ENCODE measurements at places on chromosomes 11 and 22.

DNA sequence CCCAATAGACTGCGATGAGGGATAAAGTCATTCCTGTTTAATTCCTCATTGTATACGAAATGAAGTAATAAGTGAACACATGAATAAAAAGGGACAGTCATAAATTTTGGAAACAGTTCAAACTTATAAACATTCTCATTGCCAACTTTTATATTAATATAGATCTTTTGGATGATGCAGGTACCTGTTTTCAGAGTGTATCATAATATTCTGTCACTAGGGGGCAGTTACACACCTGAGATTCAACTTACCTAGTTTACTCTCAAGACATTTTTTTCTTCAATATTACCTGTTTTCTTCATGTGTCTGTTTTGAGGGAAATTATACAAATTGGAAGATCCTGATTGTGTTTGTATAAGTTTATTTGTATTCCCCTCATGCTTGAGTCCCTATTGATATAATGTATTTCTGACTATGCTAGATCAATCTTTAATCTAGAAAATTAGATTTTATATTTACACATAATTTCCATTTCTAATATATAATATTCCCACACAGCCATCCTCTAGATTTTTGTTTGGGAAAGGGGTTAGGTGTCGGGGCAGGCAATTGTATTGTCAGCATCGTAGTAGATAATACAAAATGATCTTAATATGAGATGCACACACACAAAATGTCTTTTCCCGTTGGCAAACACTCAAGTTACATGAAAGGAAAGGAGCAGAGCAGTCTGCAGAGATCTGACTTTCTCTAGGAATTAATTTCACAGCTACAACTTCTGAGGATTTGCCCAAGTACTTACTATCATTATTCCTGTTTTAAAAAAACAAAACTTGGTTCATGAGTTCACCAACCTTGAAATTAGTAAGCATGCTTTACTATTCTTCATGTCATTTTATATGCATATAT is 18.4 kb downstream of the FDX1 start:
- DNase-seq = no peak

DNA sequence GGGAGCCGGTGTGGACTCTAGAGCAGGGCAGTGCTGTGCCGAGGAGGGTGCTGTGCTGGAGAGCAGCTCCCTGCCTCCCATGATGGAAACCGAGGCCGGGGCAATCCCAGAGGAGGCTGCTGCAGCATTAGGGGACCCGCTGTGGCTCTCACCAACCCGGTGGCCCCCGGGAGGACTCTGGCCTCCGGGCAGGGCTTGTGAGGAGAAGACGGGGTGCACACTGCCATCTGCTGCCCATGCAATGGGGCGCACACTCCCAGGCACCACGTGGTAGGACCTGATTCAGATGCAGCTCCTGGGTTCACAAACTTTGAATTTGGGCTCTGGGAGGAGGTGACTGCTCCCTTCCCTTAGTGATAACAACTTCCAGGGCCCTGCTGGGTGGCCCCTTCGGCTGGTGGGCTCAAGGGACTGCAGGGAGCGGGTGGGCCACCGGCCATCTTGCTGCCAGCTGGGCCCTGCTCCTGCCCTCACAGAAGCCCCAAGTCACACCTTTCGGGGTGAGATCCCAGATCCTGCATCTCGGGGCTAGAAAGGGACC is 93.8 kb upstream of the FGF3 start:
- DNase-seq = no peak

- no peak for DNase-seq
Measured at GRCh38 chr22:19176732-19177131, 1.8 kb downstream of the SLC25A1 start.

DNA sequence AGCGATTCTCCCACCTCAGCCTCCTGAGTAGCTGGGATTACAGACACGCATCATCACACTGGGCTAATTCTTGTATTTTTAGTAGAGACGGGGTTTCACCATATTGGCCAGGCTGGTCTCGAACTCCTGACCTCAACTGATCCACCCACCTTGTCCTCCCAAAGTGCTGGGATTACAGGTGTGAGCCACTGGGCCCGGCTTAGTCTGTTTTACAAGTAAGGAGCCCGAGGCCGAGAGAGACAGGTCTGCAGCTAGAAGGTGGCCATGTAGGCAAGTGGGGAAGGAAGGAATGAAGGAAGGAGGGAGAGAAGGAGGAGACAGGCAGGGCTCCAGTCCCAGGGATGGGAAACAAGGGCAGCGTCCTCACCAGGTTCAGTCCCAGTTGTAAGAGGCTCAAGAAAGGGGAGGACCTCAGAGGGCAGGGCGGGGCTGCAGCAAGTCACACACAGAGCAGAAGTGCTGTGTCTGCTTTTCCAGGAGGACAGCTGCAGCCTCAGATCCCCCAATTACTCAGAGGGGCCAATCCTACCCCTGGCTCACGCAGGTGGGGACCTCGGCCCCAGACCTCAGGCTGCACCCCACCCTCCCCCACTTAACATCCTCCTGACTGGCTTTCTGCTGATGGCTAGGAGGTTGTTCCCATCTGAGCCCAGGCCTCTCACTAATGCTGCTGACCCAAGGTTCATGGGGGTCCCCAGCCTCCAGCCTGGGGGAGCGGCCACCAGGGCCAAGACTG is 53.8 kb upstream of the PRR5 start:
- no peak for DNase-seq

DNA sequence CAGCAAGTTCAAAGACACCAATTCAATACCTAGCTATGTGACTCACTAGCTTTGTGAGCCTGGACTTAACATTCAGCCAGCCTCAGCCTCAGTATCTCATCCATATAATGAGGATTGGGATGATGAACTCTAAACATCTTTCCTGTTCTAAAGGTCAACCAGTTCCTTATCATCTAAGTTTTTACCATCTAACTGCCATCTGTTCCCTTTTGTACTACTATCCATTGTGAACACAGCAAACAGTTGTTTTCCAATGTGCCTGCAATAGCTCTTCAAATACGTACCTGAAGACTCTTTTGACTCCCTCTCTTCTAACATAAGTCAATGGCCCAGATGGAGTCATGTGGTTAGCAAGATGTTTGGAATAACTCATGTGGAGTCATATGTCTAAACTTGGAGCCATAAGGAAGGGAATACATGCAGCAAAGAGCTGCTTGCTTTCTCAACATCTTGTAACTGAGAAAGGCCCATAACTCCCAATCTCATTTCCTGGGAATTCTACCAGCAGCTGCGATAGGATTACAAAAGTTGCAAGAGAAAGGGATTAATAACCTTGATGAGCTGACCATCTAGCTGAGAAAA is 19.4 kb downstream of the SYTL2 start:
- no peak for DNase-seq

- DNase-seq = no peak
Measured at GRCh38 chr11:122521626-122522025, 133.9 kb upstream of the UBASH3B start.

- no peak for DNase-seq
Measured at GRCh38 chr11:21561581-21561980, 631.3 kb upstream of the ANO5 start.

DNA sequence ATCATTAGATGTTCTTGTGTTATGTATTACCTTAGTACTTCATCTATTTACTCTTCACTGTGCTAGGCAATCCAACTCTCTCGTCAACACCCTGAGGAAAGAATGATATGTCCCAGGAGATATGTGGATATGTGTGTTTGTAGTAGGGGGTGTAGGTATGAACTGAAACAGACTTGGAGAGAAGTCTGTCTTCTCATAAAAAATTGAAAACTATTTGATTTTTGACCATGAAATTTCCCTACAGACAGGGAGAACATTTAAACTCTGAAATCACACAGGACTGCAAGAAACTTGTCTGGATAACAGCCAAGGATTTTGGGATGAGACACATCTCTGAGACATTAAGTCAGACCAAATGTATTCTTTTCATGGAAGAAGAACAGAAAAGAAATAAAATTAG is 967.0 kb upstream of the FAT3 start:
- no peak for DNase-seq

DNA sequence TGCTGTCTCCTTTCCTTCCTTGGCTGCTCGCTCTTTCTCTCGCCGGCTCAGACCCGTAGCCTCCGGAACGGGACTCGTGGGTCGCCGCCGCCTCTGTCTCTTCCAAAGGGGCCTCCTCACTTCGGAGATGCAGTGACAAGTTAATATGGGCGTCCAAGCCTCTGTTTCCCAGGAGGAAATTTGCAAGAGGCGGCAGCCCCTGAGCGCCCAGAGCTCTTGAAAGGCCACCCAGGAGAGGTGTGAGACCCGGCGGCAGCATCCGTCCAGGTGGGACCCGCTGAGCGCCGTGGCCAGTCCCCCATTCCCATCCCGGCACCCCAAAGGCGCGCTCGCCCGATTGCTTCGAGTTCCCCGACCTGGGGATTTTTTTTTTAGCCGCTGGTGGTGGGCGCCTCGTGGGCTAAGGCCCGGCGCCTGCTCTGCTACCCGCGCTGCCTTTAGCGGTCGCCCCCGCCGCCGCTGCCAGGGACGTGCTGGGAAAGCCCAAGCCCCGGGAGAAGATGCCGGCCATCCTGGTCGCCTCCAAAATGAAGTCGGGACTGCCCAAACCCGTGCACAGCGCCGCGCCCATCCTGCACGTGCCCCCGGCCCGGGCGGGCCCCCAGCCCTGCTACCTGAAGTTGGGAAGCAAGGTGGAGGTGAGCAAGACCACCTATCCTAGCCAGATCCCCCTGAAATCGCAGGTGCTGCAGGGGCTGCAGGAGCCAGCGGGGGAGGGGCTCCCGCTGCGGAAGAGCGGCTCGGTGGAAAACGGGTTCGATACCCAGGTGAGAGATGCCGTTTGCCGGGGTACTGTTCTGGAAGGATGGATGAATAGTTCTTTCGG is 772 bp downstream of the NAV2 start:
- DNase-seq = no peak

DNA sequence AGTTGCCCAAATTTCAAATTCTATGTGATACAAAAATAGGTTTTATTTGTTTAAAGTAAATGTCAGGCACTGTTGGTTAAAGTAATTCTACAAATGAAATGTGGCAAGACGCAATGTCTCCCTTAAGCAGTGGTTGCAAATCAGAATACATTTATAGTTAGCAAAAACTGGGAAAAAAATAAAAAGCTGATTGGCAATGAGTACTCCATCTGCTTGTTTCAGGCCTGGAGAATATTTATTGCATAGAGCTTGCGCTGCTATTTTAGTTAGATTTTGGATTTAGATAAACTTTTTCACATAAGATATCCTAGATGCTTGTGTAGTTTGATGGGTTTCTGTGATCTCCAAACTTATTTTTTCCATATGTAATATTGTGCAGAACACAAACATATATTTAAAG is 224.0 kb upstream of the MPPED2 start:
- DNase-seq = no peak

GRCh38 chr22:46102752-46103151 is 47.6 kb upstream of the PPARA start:
- no peak for DNase-seq

- DNase-seq = no peak
Measured at GRCh38 chr11:14809466-14809865, 82.6 kb downstream of the CYP2R1 start.

DNA sequence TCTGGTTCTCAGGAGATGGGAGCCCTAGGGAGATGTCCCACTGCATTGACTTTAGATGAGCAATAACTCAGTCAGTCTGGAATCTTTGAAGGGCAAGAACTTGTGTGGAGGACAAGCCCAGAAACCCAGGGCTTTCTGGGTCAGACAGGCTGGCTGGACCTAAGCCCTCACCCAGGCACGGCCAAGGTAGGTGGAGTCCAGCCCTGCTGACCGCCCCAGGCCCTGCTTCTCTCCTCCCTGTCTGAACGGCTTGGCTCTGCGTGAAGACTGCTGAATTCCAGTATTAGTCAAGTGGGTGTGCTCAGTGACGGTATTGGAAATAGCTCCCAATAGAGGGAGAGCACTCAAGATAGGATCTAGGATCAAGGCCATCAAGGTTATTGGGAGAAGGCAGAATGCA is 6.1 kb downstream of the CXCR5 start:
- DNase-seq = no peak

- no peak for DNase-seq
Measured at GRCh38 chr11:117946156-117946841, 17.1 kb upstream of the TMPRSS13 start.

GRCh38 chr11:100734743-100735527 is 47.8 kb downstream of the ARHGAP42 start:
- no peak for DNase-seq

- DNase-seq = no peak
Measured at GRCh38 chr11:96125400-96125799, 201.5 kb upstream of the MTMR2 start.

DNA sequence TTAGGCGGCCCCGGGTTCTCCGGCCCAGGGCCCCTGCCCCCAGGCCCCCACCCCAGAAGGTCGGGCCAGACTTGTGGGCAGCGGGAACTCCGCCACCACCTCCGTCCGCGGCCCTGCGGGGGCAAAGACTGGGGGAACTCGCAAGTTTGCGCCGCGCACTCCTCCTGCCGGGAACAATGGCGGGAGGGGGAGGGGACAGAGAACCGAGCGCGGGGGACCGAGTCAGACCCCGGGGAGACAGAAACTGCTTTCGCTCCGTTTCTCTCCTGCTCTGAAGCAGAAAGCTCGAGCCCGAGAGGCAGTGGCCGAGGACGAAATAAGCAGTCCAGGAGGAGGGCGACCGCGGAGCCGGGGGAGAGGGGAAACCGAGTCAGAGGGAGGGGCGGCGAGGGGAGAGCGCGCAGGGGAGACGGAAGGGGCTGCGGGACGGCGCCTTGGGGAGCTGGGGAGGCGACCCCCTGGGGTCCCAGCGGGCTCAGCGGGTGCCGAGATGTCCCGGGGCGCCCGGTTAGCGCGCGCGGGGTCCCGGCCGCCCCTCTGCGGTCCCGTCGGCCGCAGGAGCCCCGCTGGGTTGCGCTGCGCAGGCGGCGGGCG is 555 bp downstream of the TP53I11 start:
- DNase-seq = no peak

DNA sequence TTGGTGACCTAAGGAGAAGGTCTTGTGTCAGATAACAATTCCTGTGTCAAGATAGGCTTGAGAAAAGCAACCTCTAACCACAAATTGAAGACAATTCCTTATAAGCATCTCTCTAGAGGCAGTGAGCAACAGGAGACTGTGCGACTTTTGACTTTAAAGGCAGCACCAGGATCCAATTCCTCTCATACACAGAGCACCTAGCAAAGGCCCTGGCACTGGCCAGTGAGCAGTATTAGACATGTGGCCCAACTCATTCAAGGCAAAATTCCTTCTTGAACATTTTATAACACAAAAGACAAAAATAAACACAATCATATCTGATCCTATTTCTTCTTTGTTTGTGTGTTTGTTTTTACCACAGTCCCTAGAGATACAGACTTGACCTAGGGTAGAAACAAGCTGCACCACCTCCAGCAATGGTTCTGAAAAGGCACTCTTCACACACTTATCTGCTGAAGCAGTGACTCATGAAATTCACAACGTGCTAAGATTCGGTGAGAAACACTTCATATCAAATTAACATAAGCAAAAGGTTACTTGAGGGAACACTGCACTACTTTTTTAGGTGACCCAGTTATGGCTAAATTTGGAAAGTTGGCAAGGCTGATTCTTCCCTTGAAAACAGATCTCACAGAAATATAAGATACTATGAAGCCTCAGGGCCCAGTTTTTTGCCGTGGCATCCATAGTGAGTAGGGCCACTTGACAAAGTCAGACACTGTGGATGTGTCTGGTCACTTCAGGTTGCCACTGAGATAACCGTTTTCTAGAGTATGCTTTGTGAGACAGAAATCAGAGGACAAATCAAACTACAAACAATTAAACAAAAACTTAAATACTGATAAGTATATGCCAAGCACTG is 1018.9 kb downstream of the DLG2 start:
- DNase-seq = no peak

- no peak for DNase-seq
Measured at GRCh38 chr11:129937592-129938238, 42.3 kb upstream of the NFRKB start.

Measured in CD4-positive, alpha-beta T cell treated with Interleukin-15 for 1 hour (primary cell).